ENCODE measurements at places on chromosomes 16 and 17.
A peak's percentile ranks its signal among the peaks of the same experiment; 100 is the strongest.

DNA sequence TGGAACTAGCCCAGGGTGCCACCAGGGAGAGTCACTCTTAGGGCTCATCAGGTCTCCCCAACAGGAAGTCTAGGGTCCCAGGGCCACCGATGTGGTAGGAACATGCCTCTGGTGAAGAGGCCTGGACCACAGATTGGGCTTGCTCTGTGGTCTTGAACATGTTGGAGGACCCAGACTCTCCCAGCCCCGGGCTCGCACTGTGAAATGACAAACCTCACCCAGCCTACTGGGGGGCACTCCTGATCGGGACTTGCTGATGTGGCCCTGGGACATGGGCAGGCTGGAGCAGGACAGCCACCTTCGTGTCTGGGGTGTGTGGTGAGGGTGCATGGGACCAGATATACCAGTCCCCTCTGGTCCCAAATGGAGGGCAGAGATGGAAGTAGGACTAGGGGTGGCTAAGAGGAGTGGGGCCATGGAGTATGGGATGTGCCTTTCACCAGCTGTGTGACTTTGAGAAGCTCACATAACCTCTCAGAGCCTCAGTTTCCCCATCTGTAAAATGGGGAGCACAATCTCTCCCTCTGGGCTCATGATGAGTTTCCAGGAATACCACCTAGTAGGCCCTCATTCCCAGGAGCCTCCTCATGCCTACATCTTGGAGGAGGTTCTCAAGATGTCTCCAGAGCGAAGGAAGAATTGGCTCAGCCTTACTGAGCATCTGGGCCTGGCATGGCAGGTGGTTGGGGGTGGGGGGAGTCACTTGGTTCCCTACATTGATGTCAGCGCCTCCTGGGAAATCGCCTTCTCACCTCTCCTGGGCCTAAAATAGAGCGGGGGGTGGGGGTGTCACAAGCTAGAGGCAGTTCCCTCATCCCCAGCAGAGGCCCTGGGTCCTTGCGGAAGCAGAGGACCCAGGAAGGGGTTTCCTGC is 1.5 kb upstream of the ADAM11 start:
- DNase-seq = no peak

GRCh38 chr17:19728084-19728495 is 11.7 kb upstream of the SLC47A2 start:
- no peak for DNase-seq

- DNase-seq = no peak
Observed at GRCh38 chr16:23408242-23408822, 44.7 kb downstream of the COG7 start.

GRCh38 chr17:38883592-38884526 is 14.0 kb downstream of the LASP1 start:
- no peak for DNase-seq

- DNase-seq = no peak
Observed at GRCh38 chr16:12627394-12627793, 176.3 kb downstream of the CPPED1 start.

- no peak for DNase-seq
Observed at GRCh38 chr17:15501793-15502192, 34.4 kb upstream of the CDRT4 start.

DNA sequence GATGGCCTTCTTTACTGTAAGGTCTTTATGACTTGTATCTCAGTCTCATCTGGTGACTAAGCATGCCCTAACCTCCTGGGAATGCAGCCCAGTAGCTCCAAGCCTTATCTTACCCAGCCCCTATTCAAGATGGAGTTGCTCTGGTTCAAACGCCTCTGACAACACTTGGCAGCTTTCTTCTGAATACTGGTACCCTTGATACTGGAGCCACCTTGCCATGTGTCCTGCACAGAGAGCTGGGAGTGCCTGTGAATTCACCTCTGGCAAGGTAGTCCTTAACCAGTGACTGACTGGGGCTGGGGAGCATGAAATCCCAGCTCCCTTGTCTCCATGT is 17.2 kb downstream of the NUDT7 start:
- DNase-seq = no peak

- no peak for DNase-seq
Observed at GRCh38 chr16:14077918-14078317, 6.8 kb downstream of the MRTFB start.

- DNase-seq = no peak
Observed at GRCh38 chr16:74950511-74950910, 34.4 kb downstream of the WDR59 start.

GRCh38 chr17:61443475-61443882 is 8.7 kb upstream of the TBX4 start:
- no peak for DNase-seq

DNA sequence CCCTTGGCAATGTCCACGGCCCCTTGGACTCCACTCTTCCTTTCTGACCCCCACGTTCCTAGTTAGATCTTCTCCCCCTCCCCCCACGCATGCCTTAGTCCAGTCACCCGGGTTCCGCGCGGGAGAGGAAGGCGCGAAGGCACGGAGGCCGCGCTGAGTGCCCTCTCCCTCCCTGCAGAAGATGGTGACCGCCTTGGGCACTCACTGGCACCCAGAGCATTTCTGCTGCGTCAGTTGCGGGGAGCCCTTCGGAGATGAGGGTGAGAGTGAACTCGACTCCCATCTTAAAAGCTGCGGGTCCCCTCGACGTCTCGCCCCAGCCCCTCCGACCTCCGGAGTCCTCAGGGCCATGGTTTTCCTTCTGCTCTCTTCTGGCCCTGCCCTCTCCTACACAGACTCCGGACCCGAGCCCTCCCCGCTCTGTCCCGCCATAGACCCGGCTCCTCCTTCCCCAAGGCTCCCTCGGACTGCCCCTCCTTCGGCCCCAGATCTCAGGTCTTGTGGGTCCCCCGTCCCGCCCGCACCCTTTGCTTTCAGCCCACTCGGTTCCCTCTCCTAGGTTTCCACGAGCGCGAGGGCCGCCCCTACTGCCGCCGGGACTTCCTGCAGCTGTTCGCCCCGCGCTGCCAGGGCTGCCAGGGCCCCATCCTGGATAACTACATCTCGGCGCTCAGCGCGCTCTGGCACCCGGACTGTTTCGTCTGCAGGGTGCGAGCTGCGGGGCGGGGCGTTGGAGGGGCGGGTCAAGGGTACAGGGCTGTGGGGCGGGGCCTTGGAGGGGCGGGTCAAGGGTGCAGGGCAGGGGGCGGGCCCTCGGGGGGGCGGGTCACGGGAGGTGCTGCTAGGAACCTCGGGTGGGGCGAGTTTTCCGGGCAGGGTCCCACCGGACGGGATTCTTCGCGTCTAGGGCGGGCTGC is 4.6 kb downstream of the TGFB1I1 start:
- peak; percentile 90 for DNase-seq

DNA sequence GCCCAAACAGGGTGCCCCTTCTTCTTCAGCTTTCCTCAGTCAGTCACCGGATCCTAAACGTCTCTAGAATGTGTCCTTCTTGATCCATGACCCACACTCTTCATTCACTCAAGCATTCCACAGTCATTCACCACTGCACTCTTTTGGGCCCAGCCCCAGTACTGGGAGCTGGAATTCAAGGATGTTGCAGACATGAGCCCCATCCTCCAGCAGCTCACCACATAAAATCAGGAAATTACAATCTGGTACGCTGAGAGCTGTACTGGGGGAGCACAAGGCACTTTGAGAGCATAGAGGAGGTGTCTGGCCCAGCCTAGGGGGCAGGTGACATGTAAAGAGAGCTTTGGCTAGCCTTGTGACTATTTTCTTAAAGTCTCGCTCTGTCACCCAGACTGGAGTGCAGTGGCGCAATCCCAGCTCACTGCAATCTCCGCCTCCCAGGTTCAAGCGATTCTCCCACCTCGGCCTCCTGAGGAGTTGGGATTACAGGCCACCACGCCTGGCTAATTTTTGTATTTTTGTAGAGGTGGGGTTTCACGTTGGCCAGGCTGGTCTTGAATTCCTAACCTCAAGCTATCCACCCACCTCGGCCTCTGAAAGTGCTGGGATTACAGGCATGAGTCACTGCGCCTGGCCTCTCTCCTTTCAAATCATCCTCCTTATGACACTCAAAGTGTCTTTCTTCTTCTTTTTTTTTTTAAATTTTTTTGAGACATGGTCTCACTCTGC is 18.7 kb downstream of the CES4A start:
- no peak for DNase-seq

GRCh38 chr17:60506312-60506711 is 19.7 kb downstream of the APPBP2 start:
- no peak for DNase-seq

GRCh38 chr16:56357241-56357764 is 68.0 kb downstream of the AMFR start:
- DNase-seq = peak; percentile 33

- DNase-seq = no peak
Observed at GRCh38 chr16:87575027-87575804, 27.1 kb upstream of the JPH3 start.

GRCh38 chr17:34979153-34979552 is 1.2 kb upstream of the LIG3 start:
- no peak for DNase-seq

DNA sequence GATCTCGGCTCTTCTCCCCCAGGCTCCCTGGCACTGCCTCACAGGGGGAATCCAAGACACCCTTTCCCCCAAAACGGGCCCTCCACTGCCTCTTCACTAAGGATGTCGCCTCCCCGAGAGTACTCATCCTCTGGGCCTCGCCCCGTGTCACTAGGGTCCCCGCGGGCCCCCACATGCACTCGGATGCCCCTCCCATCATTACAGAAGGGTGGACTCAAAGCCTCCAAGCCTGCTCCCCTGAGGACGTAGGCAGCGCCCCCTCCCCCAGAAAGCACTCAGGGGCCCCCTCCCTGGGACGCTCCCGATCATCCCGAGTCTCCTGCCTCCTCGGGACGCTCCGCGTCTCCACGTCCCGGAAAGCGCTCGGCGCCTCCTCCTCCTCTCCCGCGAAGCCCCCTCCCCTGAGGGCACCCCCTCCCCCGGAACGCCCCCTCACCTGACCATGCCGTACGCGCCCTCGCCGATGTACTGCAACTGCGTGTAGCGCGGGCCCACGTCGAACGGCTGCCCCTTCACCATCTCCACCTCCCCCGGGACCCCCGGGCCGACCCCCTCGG is 338 bp downstream of the MAPK3 start:
- DNase-seq = peak; percentile 40

DNA sequence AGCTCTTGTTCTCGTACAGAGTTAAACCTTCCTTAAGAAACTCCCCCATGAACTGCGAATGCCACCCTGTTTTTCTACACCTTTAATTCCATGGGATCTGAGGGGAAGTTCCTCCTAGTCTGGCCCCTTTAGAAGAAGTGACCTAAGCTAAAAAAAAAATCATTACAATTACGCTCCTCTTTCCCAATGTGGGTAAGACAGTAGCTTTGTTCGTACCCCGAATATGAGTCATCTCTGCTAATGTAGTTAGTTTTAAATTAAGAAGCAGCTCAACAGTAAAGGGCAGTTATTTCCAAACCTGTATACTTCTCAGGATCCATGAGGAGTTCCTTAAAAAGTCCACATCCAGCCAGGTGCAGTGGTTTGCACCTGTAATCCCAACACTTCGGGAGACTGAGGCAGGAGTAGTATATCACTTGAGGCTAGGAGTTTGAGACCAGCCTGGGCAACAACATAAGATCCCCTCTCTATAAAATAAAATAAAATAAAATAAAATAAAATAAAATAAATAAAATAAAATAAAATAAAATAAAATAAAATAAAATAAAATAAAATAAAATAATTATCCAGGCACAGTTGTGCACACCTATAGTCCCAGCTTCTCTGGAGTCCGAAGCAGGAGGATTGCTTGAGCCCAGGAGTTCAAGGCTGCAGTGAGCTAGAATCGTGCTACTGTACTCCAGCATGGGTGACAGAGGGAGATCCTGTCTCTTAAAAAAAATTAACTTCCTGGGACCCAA is 26.1 kb downstream of the RCVRN start:
- DNase-seq = no peak

DNA sequence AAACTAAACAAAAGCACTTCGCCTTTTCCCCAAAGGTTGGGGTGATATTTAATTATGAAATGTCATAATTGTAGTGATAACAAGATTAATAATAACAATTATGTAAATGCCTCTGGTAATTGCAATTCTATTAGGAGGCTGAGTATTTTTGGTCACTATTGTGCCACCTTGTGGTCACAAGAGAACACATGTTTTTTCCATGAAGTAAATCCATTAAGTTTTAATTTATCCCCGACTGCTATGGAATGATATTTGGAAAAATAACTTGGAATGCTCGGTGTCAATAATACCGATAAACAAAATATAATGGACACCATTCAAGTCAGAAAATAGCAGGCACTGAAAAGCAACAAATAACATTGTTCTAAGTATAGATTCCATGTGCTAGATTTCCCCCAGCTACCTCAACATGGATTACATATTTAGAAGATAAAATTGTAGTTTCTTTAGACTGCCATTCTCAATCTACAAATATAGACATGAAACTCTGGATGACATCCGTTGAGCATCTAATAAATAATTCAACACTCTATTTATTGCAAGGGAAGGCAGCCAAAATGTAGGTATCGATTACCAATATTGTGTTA is 25.0 kb upstream of the KCNJ2 start:
- no peak for DNase-seq

DNA sequence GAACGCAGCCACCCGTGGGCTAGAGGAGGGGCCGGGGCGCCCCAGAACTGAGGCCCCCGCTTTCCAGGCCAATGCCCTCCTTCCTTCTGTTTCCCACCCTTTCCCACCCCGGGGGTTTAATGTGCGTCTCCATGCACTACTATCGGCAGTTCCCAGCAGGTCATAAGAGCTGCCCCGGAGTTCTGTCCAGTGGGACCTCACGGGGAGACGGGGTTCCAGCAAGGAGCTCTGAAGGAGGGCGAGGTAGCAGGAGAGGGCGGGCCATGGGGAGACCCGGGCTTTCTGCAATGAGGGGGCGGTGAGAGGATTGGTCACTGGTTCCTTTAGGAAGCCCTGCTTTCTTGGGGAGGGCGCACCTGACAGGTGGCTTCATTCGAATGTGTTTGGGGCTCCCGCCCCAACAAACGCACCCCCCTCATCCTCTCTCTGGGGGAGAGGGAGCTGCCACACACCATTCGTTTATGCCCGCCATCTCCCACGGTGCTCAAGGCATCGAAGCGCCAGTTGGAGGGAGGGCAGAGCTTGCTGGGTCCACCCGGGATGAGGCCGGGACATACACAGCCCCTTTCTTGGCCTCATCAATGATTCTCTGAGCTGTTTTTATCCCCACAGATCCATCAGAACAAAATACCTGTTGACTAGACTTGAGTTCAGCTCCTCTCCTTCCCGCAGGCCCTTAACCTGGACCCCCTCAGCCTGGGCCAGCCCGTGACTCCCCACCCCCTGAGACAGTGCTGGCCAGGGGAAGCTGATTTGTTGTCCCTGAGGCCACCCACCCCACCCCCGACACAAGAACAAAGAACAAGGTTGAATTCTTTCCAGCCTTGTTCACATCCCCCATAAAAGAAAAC is 44.1 kb downstream of the SLC7A5 start:
- no peak for DNase-seq
